Subcutaneous preadipocyte (primary cell): ENCODE measurements at places on chromosomes 2 and 18. TPM values are rescaled to one million over a fixed set of nuclear protein-coding genes. Genes with fewer than 3 reads are reported as not detected.

Gene SERPINB2
- 1.8 and 3.5 TPM in 2 replicates for total RNA-seq

Gene MAPRE3
- 2.6 and 4.3 TPM in 2 replicates for total RNA-seq

Gene ARHGEF33
- 0.20 and 0.37 TPM in 2 replicates for total RNA-seq

Gene NPPC
- total RNA-seq = not detected in 2 replicates

Gene CTIF
- total RNA-seq = 14.7 and 15.1 TPM in 2 replicates

Gene SERPINB3
- total RNA-seq = not detected in 2 replicates

Gene CFAP221
- under 0.01 TPM in 1 of 2 replicates, not detected in the other for total RNA-seq

Gene PSD4
- total RNA-seq = 1.2 and 1.5 TPM in 2 replicates

Gene SRD5A2
- total RNA-seq = under 0.01 TPM in 1 of 2 replicates, not detected in the other

Gene C2orf80
- not detected in 2 replicates for total RNA-seq

Gene WNT6
- not detected in 2 replicates for total RNA-seq

Gene FBXO41
- total RNA-seq = 1.6 and 1.8 TPM in 2 replicates

Gene ERFE
- 7.0 and 8.0 TPM in 2 replicates for total RNA-seq

Gene GPR75
- total RNA-seq = 1.8 and 4.1 TPM in 2 replicates

Gene BOLL
- not detected in 2 replicates for total RNA-seq

Gene VWA3B
- total RNA-seq = not detected in 2 replicates

Gene FANCL
- 10.3 and 15.6 TPM in 2 replicates for total RNA-seq

Gene UGT1A6
- total RNA-seq = not detected in 2 replicates

Gene SLC5A7
- not detected in 2 replicates for total RNA-seq

Gene AKAIN1
- not detected in 2 replicates for total RNA-seq

Gene MC4R
- not detected in 2 replicates for total RNA-seq

Gene SCYGR4
- total RNA-seq = not detected in 2 replicates

Gene LOXHD1
- not detected in 2 replicates for total RNA-seq

Gene MAP3K20
- total RNA-seq = 65.0 and 76.2 TPM in 2 replicates

Gene SAG
- not detected in 2 replicates for total RNA-seq

Gene DPYSL5
- total RNA-seq = not detected in 2 replicates

Gene CREB1
- 21.7 and 25.0 TPM in 2 replicates for total RNA-seq

Gene NCKAP5
- 0.37 and 0.59 TPM in 2 replicates for total RNA-seq

Gene FAP
- total RNA-seq = 91.3 and 134 TPM in 2 replicates

Gene CHRNG
- not detected in 2 replicates for total RNA-seq

Gene REG1B
- not detected in 2 replicates for total RNA-seq

Gene DSC1
- total RNA-seq = not detected in 2 replicates

Gene HMSD
- 0.39 TPM in 1 of 2 replicates, not detected in the other for total RNA-seq

Gene RTP5
- not detected in 2 replicates for total RNA-seq

Gene IKZF2
- 5.5 and 7.0 TPM in 2 replicates for total RNA-seq

Gene MC5R
- total RNA-seq = not detected in 2 replicates

Gene PMAIP1
- total RNA-seq = 11.4 and 11.7 TPM in 2 replicates

Gene CD8B2
- not detected in 2 replicates for total RNA-seq

Gene SERPINB12
- not detected in 2 replicates for total RNA-seq

Gene SLC38A11
- not detected in 2 replicates for total RNA-seq
